Islet precursor cell (in vitro differentiated cells): ENCODE measurements at places on chromosomes 4 and X.
A peak's percentile ranks its signal among the peaks of the same experiment; 100 is the strongest.

- peak; percentile 84 for DNase-seq
Measured at GRCh38 chr4:82561786-82562563, at the start of gene TMEM150C. Gene TMEM150C (minus strand): TSS chr4:82561988. CDS start chr4:82504657, 57,331 bp downstream.

DNA sequence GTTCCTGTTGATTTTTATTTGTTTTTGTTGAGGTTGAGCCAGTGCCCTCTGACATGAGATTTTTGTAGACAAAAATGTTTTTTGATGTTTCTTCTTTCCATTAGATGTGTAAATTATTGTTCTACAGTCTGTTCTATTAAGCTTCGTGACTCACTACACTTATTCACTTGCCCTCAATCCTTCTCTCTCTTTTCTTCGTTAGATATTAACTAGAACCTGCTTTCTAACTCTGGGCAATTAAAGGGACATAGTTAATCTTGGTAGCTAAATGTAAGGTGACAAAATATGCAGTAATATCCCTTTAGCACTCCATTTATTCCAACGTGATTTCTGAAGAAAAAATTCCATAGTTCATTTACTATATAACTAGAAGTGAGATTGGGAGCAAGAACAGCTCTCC is 333.9 kb downstream of the PDHA2 start:
- no peak for DNase-seq

- no peak for DNase-seq
Measured at GRCh38 chr4:10354746-10355145, 102.5 kb downstream of the ZNF518B start.

DNA sequence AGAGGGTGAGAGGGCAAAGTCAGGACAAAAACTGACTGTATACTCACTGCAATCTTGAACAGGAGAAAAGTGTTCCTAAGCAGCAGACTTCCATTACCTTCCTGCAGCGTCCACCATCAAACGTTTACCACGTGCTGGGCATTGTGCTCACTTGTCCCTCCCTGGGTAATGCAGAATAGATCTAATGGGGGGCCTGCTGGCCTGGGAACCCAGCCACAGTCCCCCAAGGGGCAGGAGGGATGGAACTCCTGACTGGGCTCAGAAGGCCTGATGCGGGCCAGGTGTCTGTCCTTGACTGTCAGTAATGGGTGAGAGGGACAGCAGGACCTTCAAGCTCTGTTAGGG is 37.6 kb upstream of the FAM156A start:
- DNase-seq = no peak

DNA sequence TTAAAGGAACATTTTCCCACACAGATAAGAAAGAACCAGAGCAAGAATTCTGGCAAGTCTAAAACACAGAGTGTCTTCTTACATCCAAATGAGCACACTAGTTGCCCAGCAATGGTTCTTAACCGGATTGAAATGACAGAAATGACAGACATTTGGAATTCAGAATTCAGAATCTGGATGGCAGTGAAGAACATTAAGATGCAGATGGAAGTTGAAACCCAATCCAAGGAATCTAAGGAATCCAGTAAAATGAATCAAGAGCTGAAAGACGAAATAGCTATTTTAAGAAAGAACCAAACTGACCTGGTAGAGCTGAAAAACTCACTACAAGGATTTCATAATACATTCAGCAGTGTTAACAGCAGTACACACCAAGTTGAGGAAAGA is 21.5 kb downstream of the ANAPC10 start:
- DNase-seq = no peak
